ENCODE measurements at places on chromosomes 1 and 21. TPM values are rescaled to one million over a fixed set of nuclear protein-coding genes. Genes with fewer than 3 reads are reported as not detected.

GRCh38 chr1:15489052-15489736, 13.3 kb downstream of the CELA2B start:
- no peak overlapping the region for H3K27ac ChIP-seq
- no peaks in the 10 kb centered on the region for H3K4me1 ChIP-seq
- H3K4me3 ChIP-seq = no peak overlapping the region
- H3K36me3 ChIP-seq = no peaks in the 10 kb centered on the region
- no peak for DNase-seq

DNA sequence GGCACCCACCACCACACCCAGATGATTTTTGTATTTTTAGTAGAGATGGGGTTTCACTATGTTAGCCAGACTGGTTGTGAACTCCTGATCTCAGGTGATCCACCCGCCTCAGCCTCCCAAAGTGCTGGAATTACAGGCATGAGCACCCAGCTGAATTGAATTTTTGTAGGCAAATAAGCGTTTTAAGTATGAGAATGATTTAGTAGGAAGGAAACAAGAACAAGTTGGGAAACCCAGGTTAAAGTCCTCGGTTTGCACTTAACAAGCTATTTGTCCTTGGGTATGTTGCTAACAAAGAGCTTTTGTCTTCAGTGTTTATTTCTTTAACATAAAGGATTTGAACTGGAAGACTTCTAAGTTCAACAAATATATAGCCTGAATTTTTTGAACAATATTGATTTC, 23.9 kb downstream of the BTF3L4 start:
- peaks cover 41% of the 10 kb centered on the region for H3K36me3 ChIP-seq
- H3K27me3 ChIP-seq = no peaks in the 10 kb centered on the region
- no peak for DNase-seq
- no peak overlapping the region for H3K27ac ChIP-seq

GRCh38 chr21:38355992-38356781, 99.4 kb downstream of the KCNJ15 start:
- H3K27me3 ChIP-seq = peaks cover 7% of the 10 kb centered on the region
- no peaks in the 10 kb centered on the region for H3K4me1 ChIP-seq
- no peaks in the 10 kb centered on the region for H3K36me3 ChIP-seq
- H3K27ac ChIP-seq = no peak overlapping the region
- no peak overlapping the region for H3K4me3 ChIP-seq

GRCh38 chr1:164719676-164720439, 160.9 kb downstream of the PBX1 start:
- no peaks in the 10 kb centered on the region for H3K36me3 ChIP-seq
- H3K4me1 ChIP-seq = no peaks in the 10 kb centered on the region
- no peak overlapping the region for H3K4me3 ChIP-seq
- no peak overlapping the region for H3K27ac ChIP-seq

DNA sequence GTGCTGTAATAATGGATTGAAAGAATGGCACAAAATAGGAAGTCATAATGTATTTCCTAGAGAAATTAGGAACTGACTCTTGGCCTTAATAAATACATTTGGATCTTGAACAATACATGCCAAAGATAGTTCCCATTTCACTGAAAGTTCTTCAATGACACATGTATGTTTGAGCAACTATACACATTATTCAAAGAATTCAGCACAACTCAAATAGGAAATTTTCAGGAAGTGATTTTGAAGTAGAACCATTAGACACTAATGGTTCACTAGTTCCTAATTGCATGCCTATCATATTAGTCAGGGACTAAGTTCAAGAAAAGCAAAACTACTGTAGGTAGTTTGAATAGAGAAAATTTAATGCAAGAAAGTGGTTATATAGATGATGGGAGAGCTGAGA, 404.7 kb downstream of the LMO4 start:
- H3K4me3 ChIP-seq = no peak overlapping the region
- no peaks in the 10 kb centered on the region for H3K4me1 ChIP-seq

The SYPL2 gene
- 14.7 TPM for polyA plus RNA-seq

The GPR89A gene
- polyA plus RNA-seq = 17.1 TPM

The NTNG1 gene
- not detected for polyA plus RNA-seq
